Stimulated activated CD8-positive, alpha-beta memory T cell treated with anti-CD3 and anti-CD28 coated beads, Interleukin-7, amount 100 ng/mL, for 24 hours (primary cell): ENCODE measurements at places on chromosomes 6 and 20.

GRCh38 chr20:22723659-22724058 is 139.3 kb upstream of the FOXA2 start:
- DNase-seq = no peak

- no peak for DNase-seq
Measured at GRCh38 chr20:36926653-36927200, 24.8 kb downstream of the SAMHD1 start.

GRCh38 chr6:118618676-118619377 is 32.6 kb downstream of the CEP85L start:
- DNase-seq = peak; percentile 45

DNA sequence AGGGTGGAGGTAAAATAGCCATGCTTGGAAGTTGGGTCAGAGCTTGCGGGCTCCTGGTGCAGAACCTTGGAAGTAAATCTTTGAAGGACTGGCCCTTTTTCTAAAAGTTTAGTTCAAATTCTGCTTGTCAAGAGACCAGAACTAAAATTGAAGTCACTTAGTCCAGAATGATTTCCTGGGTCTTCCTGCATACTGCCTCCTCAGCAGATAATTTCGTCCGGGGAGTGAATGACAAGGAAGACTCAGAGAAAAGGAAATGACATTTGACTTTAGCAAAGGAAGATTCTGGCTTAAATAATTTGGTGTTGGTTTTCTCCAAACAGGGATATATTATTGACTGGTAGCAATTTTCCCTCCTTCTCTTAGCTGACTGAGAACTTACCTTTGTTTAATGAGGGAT is 1.2 kb downstream of the TM9SF4 start:
- DNase-seq = no peak

GRCh38 chr20:54103762-54104600 is 33.6 kb upstream of the BCAS1 start:
- no peak for DNase-seq

- no peak for DNase-seq
Measured at GRCh38 chr6:129889580-129889979, 28.5 kb upstream of the TMEM244 start.

- DNase-seq = no peak
Measured at GRCh38 chr20:24160563-24161281, 172.1 kb upstream of the GGTLC1 start.

- no peak for DNase-seq
Measured at GRCh38 chr20:10313215-10313614, 94.6 kb downstream of the SNAP25 start.

- DNase-seq = no peak
Measured at GRCh38 chr6:101453221-101453620, 59.7 kb downstream of the GRIK2 start.

DNA sequence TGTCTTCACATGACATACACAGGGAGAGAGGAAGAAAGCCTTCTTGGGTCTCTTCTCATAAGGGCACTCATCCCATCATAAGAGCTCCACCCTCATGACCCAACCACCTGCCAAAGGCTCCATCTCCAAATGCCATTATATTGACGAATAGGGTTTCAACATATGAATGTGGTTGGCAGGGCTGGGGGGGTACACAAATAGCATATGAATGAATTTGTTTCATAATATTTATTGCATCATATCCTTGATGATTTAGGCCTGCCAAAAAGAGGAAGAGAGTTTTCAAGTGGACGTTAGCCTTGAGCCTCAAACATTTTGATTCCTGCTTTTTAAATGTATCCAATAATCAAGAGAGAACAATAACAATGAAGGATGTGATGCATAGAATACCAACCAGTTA is 26.2 kb upstream of the OPRM1 start:
- DNase-seq = no peak

DNA sequence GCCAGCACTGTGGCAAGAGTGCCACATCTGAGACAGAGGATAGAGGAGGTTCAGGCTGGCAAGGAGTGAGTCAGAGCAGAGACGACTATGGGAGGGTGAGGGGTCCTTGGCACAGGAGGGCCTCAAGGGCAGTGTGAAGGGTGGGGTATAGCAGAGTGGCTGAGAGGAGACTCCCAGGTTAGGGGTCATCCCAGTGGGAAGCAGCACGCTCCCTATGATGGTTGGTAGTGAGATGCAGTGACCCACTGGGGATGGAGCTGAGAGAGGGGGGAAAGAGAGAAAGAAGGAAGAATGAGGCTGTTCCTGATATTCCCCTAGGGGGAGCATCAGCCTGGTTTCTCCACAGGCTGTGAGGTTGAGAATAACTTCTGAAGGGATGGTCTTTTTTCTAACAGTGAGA is 97.3 kb downstream of the INSM1 start:
- DNase-seq = no peak

GRCh38 chr6:129504456-129504855 is 205.5 kb downstream of the ARHGAP18 start:
- no peak for DNase-seq

- DNase-seq = no peak
Measured at GRCh38 chr20:16575390-16576140, 2.3 kb upstream of the KIF16B start.

- DNase-seq = no peak
Measured at GRCh38 chr6:41224800-41225199, 3.3 kb upstream of the TREML4 start.

GRCh38 chr20:4081421-4081820 is 66.1 kb upstream of the RNF24 start:
- no peak for DNase-seq

DNA sequence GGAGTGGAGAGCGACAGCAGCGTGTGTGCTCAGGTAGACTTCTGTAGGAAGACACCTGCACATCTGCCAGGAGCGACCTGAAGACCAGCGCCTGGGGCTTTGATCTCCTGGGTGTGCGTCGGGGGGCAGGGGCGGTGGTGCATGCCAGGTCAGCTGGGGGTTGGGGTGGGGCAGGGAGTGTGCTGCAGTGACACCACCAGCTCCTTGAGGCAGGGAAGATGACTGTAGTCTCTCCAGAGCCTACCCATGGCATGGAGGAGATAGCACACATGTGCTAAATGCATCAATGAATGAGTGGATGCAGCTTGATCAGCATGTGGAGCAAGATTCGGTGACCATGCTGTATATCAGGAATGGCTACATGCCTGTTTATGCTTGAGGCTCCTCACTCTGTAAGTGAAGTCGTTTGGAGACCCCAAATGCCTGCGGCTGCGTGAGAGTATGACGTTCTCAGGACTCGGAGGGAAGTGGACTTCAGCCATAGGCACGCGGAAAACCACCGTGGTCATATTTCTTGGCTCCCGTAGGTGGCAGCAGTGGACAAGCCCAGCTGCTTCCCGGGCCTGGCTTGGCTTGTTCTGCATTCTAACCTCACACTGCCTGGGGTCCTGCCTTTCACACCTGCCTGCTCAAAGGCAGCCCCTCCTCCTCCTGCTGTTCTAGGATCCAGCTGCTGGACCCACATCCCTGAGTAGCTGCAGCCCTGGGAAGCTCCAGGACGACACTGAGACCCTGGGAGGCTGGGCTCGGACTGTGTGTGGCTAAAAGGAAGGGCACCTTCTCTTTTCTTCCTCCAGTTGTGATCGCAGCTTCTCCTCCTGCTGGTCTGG is 39.4 kb upstream of the KCNK16 start:
- no peak for DNase-seq

DNA sequence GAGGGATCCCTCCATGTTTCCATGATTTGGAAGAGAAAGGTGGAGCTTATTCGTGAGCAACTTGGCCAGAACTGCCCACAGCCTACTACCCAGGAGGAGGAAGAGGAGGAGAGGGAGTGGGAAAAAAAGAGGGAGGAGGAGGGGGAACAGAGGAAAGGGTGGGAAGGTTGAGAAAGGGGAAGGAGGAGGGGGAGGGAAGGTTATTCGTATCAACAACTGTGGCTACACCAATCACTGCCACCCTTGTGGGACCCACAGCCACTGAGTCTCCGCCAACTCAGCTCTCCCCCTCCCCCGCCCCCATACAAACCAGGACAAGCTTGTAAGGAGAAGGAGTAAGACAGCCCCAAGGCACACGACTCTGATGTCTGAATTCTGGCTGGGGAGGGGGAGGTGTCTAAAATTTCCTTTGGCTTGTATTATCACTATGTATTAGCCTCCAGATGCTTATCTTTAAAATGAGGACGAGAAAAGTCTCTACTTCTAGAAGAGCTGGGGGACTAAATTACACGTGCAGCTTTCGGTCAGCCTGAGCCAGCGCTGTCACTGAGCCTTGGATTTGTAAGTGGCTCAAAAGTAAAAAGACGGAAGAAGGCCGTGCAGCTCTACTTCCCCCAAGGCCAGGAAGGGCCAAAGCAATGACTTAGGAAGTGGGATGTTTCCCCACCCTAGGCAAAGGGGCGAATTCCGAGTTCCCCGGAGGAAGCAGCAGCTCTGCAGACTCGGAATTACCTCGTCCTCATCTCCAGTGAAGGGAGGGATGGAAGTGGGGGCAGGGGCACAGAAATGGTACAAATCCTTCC is 1.0 kb downstream of the FKBP1A start:
- DNase-seq = no peak

- DNase-seq = no peak
Measured at GRCh38 chr6:165173484-165173883, 135.9 kb downstream of the C6orf118 start.

GRCh38 chr6:150547502-150548222 is 52.0 kb upstream of the PLEKHG1 start:
- DNase-seq = no peak

GRCh38 chr6:169558378-169558773 is 143.5 kb downstream of the WDR27 start:
- DNase-seq = no peak

GRCh38 chr6:134363323-134364039 is 45.6 kb upstream of the SGK1 start:
- DNase-seq = no peak

DNA sequence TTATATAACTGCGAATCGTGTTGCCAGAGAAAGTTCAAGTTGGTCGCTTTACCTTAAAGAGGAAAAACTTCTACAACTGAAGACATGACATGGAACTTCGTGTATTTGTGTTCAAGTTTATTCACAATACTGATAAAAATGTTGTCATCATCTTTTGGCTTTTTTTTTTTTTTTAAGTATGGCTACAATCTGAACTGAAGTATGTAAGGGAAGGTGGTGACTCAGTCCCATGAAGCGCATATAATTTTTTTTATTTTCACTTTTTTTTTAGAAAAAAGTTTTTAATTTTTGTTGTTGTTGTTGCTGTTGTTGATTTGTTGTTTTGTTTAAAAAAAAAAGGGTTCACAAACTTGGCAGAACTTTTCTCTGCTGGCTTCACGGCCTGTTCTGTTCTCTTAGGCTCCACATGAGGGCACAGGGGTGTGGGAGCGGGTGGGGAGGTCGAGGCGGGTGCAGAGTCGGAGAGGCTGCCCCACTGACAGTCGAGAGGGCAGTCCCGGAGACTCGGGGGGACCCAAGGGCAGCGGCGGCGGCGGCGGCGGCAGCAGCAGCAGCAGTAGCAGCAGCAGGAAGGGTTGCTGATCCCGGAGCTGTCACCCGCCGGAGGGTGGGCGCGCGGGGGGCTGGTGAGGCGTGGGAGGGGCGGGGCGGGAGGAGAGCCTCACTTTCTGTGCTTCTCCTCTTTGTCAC is 17.0 kb downstream of the TFAP2A start:
- no peak for DNase-seq

DNA sequence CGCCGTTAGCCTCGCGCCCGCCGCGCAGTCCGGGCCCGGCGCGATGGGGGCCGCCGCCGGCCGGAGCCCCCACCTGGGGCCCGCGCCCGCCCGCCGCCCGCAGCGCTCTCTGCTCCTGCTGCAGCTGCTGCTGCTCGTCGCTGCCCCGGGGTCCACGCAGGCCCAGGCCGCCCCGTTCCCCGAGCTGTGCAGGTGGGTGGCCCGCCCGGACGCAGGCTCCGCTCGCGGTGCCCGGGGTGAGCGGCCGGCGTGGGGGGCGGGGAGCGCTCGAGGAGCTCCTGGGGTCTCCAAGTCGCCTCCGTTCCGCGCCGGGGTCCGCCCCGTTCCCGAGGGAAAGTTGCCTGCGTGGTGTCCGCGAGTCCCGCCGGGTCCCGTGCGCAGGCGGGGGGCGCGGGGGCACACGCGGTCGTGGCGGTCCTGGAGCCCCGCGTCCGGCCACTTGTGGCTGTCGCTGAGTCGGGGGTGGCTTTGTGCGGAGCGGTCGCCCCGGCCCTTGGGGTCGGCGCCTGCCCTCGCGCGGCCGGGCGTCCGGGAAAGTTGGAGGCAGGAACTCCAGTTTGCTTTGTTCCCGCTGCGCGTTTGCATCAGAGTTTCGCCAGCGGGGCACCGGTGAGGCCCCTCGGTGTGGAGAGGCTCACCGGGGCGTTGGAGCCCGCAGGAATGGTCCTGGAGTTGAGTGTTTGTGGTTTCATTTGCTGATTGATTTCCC is 476 bp downstream of the IGF2R start:
- no peak for DNase-seq

GRCh38 chr6:92147246-92147645 is 1272.1 kb downstream of the EPHA7 start:
- DNase-seq = no peak

DNA sequence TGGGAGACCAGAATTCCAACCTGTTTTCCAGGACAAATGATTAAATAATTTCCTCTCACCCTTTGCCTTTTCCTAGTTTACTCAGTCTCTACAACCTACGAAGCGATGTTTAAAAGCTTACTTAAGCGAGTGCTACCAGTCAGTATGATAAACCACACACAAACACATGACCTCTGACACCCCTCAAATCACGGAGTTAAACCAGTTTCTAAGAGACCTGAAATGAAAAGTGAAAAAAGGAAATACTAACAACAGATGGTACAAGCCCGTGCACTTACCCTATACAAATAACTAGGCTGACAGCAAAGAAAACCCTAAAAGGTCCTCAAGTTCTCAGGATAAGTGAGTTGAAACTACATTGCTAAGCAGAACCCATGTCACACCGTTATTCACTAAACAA is 7.7 kb downstream of the TNFRSF21 start:
- no peak for DNase-seq
